ENCODE measurements at places on chromosomes 4 and X. TPM values are rescaled to one million over a fixed set of nuclear protein-coding genes. Genes with fewer than 3 reads are reported as not detected.

DNA sequence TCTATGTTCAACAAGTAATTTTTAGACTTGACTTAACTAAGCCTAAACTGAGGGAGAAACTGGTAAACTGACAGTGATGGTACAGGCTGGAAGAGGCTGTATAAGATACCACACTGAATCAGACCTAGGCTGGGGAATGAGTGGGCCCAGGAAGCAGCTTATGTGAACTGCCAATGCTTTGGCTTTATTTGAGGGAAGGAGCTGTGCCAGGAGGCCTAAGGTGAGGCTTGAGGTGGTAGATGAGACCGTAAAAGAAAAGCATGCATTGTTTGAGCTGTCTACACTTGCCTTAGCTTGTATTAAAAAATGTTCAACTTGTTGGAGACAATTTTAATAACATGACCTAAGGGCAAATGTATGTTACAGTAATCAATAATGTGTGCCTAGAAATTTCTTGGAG lies 96.2 kb downstream of the RS1 start:
- no peak for DNase-seq

Gene SLC9B2
- 10.7 TPM for total RNA-seq

- no peak for DNase-seq
Observed at GRCh38 chr4:84669201-84669600, 86.3 kb downstream of the CDS1 start.

- DNase-seq, result no peak
Observed at GRCh38 chrX:38804432-38804681, 3.1 kb downstream of the MID1IP1 start.

All from skin of body (tissue), 3 donors.